ENCODE measurements at places on chromosomes 3 and 15.

GRCh38 chr15:78906316-78906620 lies 33.6 kb downstream of the MORF4L1 start:
- DNase-seq = no peak

DNA sequence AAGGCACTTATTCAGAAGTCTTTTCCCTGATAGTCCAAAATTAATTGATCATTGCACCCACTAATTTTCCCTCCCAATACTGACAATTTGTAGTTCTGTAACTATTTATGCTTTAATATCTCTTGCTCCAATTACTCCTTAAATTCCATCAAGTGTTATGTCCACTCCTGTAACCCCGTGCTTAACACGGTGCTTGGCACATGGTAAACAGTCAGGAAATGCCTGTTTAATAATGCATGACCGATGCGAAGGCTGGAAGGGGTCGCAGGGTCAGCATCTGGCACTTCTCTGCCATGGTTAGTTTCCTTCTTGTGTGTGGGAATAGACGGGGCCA lies 553 bp upstream of the SEC22A start:
- DNase-seq = no peak

DNA sequence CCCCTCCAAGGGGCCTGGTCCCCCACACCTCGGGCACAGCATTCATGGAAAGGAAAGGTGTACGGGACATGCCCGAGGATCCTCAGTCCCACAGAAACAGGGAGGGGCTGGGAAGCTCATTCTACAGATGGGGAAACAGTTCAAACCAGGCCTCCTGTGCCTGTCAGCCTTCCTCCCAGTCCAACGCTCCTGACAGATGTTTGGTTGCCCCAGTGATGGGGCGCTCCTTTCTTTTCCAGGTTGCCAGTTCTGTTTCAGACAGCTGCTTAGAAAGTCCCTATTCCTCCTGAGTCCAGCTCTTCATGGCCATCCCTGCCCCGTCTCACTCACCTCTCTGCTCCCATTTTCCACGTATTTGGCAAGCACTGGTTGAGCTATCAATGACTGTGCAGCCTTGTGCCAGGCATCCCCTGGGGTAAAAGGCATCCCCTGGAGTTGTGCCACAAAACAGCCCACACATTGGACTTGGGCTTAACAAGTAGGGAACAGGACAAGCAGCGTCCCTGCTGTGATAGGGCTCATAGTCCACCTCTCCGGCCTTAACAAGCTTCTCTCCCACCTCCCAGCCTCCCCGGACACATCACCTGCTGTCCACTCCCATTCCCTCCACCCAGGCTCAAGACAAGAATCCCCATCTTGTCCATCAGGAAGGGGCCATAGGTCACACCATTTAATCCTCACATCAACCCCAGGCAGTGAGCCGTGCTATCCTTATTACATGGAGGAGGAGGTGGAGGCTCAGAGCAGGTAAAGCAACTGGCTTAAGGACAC lies 6.6 kb downstream of the OXTR start:
- no peak for DNase-seq

GRCh38 chr3:127411083-127411727 lies 123.4 kb upstream of the PRR20G start:
- DNase-seq = no peak

DNA sequence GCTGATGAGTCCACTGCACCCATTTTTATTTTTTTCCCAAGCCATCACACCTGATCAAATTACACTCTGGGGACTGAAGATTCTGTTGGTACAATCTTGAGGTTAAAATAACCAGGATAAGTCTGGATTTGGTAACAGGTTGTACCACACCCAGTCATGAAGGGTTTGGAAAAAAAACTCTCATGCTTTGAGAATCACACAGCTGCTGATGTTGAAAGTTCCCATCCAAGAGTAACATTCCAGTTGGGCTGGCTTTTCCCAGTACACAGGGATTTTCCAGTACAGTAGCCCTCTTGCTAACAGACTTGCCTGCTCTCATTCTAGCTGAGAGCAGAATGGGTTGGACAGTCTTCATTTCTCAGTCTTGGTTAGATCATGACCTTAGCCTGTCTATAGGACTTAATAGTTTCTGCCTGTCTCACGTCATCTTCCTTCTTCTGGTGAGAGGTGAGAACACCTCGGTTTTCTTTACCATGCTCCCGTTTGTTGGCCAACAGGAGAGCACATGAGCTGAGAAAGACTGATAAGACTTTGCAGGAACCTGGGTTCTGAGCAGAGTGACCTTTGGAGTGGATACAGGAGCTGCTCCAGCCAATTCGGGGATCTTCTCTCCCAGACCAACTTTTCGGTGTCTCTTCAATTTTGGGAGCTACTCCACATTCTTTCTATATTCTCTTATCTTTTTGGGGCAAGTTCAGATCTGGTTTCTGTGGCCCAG lies 300.1 kb upstream of the LYSMD4 start:
- DNase-seq = no peak

- DNase-seq = no peak
Measured at GRCh38 chr3:94307588-94307987, 244.7 kb downstream of the NSUN3 start.

DNA sequence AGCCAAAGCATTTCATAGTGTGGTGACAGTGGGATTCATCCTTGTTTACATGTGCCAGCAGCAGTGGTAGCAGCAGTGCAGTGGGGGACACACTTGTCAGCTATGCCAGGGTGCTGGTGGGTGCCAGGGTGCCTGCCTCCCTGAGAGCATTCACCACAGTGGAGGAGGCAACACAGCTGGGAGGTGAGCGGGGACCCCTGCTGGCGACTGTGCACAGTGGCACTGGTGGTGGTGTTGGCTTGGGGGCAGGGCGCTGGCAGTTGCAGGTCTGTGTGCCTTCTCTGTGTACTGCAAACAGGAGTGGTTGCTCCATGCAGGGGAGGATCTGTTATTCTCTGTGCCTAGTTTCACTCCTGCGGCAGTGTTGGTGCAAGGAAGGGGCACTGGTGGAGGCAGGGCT lies 41.2 kb downstream of the CEP63 start:
- DNase-seq = peak; percentile 48

DNA sequence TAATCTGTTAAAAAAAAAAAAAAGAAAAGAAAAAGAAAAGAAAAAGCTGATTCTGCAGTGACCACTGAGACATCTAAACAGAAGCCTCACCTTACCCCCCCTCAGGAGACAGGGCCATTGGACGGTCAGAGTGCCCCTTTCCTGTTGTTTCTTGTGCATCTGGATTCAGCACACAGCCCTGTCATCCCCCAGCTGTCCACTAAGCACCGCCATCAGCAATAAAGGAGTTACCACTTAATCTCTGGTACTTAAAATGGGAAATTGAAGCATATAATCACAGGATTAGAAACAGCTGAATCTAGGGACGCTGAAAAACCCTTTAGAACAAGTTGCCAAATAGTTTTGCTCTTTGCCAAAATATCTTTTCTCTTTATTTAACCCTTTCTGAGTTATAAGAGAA lies 62.5 kb downstream of the TRIM69 start:
- no peak for DNase-seq

DNA sequence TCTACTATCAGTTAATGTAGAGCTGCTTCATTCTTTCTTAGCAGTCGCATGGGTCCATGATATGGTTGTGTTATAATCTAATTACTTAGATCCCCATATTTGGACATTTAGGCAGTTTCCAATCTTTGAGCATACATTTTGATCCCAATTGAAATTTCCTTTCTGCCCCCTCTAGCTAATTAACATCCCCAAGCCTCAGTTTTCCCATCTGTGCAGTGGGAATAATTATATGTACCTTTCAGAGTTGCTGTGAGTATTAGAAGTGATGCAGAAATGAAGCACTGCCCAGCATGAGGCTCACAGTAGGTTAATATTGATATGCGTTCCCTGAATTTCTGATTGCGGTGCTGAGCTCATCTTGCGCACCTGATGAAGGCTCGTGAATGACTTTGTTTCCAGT lies 21.8 kb downstream of the SPSB4 start:
- no peak for DNase-seq

GRCh38 chr3:106071306-106071705 lies 202.5 kb upstream of the CBLB start:
- DNase-seq = no peak

DNA sequence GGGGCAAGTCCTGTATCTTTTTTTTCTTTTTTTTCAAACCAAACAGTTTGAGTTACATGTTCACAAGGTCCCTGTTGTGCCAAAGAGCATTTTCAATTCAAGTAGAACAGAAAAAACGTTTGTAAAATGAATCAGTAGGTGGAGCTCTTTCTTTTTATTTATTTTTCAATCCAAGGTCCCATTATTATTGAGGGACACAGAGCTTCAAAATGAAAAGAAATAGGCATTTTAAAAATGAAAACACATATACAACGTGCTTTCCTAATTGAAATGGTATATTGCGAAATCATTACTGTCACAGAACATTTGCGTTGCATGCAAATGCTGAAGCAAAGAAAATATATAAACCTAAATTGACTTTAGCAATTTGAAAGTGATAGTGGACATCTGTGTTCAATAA lies 711.0 kb downstream of the MECOM start:
- no peak for DNase-seq

DNA sequence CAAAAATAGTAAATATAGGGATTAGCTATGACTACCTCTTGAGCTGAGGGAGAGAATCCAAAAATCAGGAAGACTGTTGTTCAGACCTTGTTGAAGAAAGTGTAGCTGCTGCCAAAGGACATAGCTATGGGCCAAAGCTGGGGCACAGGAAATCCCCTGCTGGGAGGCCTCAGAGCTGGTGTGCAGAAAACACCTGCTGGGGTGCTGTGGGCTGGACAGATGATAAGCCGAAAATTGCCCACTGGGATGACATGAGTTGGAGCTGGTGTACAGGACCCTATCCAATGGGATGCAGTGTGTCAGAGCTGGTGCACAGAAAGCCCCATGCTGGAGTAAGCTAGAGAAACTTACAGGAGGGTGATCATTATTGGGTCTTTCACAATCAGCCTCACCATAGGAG lies 121.9 kb downstream of the NEO1 start:
- no peak for DNase-seq

- no peak for DNase-seq
Measured at GRCh38 chr3:12044860-12045259, 40.7 kb downstream of the SYN2 start.

- DNase-seq = no peak
Measured at GRCh38 chr15:50009634-50010033, 109.4 kb downstream of the ATP8B4 start.

- no peak for DNase-seq
Measured at GRCh38 chr3:9183011-9183410, 66.4 kb downstream of the SRGAP3 start.

GRCh38 chr3:31882431-31882830 lies 98.6 kb downstream of the OSBPL10 start:
- no peak for DNase-seq

GRCh38 chr3:24588629-24589512 lies 94.2 kb upstream of the THRB start:
- no peak for DNase-seq

DNA sequence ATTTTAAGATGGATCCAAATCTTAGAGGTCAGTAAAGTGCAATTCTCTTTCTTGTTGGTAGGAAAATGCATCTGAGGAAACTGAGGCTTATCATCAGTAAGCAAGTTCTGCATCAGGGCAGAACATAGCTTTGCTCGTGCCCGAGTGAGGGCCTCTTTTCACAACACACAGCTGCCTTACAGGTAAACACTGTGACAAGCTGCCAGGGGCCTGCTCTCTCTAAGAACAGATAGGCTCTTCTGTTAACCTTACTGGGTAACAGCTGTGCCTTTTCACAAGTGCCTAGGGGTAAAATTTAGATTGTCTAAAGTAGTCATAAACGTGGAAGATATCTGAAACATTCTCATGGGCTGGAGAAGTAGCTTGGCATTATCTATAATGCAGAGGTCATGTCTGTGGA lies 118.1 kb downstream of the C3orf38 start:
- no peak for DNase-seq

DNA sequence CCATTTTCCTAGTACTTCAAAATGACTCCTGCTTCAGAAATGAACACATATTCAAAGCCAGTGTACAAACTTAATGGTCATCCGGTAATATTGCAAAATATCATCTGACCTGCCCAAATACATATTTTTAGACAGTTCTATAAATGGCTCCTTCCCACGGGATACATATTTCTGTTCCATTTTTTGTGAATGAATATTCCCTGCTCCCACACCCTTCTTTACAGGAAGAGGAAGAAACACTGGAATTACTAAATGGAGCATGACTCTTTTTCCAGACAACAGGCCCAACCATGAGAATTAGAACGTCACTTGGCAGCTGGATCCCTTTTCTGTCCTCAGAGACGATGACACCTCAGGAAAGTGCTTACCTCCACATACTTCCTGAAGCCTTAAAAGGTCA lies 38.0 kb upstream of the CBLB start:
- DNase-seq = no peak

- DNase-seq = no peak
Measured at GRCh38 chr3:67244130-67244529, 246.0 kb downstream of the KBTBD8 start.

- DNase-seq = no peak
Measured at GRCh38 chr3:128709506-128710210, 16.3 kb upstream of the RAB7A start.

DNA sequence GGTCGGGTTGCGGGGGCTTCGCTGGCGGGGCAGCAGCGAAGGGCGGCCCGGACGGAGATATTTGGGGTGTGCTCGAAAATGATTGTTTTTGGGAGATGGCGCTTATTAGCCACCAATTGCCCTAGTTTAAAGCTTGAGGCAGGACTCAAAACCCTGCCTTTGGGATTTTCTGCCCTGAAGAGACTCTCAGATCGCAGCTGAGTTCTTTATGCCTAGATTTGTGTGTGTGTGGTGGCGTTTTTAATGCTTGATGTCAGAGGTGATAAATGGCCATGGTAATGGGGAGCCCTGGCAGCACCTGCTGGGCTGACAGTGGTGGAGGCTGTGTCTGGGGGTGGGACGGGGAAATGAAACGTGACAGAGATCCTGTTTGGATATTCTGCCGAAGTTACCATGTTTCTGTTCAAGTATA lies 604 bp downstream of the KCTD6 start:
- no peak for DNase-seq

DNA sequence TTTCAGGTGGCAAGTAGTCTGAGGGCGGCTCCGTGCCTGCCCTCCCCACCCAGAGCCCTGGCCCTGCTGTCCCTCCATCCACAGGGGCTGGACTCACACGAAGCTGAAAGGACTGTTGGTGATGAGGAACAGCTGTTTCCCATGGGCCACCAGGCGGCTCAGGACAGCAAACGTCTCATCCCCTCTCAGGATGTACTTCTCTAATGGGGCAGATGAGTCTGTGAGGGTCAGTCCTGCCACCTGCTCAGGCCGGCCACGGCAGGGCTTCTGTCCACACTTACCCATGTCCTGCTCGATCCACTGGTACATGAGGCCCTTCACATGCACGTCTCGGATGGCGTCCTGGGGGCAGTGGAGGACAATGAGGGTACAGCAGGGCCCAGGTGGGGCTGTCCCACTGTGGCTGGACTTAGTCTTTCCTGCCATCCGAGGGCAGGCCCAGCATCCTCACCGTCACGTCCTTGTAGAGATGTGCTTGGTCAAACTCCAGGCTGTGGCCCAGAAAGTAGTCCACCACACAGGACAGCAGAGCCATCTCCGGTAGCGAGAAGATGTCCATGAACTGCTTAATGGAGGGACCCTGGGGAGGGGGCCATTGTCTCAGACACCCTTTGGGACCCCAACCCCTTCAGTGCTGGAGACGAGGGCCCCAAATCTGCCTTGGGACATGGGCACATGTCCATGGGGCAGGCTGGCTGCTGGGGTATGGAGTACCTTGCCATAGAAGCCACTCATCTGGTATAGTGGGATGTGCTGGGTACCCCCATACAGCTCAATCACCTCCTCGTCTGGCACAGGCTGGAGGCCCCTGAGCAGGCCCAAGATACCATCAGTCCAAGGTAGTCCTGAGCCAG lies 5.7 kb downstream of the NT5DC2 start:
- no peak for DNase-seq
